NCI-H2029 treated with DMSO at 0.1 percent for 48 hours (cell line): ENCODE measurements at places on chromosomes 7 and 10.

DNA sequence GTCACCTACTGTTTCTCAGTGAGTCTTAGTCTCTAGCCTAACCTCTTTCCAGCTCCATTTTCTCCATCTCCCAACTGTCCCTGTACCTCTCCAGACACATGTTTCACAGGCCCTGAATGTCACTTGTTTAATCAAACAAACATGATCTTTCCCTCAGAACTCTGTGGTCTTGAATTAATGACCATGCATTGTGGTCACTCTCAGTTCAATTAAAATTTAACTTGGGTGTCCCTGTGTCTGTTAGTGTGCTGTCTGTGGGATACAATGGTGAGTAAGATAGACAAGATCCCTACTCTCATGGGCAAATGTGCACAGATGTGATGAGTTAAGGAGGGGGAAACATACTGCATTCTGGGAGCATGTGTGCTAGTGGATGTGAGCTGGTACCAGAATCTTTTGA, 65.0 kb downstream of the RBM33 start:
- no peak for DNase-seq

DNA sequence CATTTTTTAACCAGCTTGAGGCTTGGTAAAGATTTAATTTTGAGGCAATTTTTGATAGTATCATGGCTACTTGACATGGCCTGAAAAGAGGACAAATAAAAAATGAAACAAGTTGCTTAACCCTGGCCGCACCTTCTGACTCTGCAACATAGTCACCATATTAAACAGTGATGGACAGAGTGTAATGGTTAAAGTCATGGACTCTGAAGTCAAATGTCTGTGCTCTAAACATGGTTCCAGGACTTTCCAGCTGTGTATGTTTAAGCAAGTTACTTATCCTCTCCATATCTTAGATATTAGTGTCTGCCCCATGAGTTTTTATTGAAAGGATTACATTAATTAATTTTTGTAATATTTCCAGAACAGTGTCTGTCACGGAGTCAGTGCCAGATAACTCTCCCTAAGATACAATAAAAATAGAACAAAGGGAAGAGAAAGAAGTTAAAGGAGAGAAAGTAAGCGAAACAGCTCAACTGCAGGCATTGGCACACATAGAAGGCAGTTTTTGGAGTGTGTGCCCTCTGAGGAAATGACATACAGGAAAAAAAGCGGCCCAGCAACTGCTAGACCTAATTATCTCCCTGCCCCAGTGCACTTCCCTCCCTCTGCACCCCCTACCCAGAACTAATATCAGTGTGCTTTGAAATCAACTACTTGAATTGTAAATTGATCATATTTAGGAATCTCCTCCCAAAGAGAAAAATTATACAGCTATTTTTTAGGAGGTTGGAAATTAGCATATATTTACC, 65.3 kb downstream of the MACC1 start:
- no peak for DNase-seq

DNA sequence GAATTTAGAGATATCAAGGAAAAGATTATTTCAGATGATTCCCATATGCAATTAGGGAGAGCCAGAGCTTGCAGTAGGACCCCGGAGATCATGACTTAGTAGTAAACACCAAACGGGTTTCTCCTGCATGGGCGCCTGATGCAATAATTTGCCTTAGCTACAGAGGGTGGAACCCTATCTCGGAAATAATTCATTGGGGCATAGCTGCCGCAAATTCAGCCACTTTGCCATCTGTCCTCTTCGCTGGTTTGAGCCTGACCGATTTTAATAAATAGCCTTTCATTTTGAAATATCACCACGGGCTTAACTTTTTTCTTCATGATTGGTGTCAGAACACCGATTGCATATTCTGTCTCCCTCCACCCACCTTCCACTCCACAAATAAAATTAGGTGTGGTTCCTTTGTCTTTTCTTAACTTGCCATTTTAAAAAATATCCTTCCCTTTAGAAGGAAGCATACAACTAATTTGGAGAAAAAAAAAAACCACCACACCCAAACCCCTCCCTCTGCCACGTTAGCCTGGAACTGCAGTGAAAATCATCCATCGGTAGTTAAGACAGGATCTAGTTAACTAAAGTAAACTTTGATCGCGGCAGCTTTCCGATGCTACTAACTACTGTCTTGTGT, 1.4 kb downstream of the GARS1 start:
- peak; percentile 8 for DNase-seq

GRCh38 chr7:8491106-8491505, 57.7 kb downstream of the NXPH1 start:
- no peak for DNase-seq

GRCh38 chr7:107638594-107638993, 22.0 kb upstream of the SLC26A4 start:
- no peak for DNase-seq

- DNase-seq: no peak
Measured at GRCh38 chr7:16345979-16346958, 75.1 kb downstream of the CRPPA start.

DNA sequence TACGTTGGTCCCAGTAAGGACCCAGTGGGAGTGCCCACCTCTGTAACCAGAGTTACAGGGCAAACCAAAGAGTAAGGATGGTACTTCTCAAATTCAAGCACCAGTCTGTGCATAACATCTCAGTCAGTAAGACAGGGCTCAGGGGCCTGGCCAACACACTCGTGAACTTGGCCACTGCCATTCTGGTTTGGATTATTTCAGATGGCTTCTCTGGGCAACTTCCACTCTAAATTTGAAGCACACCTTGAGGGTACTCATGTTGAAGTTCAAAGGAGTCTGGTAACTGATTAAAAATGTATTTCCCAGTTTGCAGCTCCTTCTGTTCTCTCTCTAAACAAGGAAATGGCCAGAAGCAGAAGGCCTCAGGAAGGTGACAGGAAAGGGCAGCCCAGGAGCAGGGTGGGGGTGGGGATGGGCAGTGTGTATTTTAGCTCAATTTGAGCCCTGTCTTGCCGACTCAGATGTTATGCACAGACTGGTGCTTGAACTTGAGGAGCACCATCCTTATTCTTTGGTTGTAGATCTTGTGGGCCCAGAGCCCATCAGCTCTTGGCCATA, 107.3 kb upstream of the GLI3 start:
- DNase-seq: no peak

GRCh38 chr7:104838537-104839299, 175.3 kb upstream of the KMT2E start:
- DNase-seq: no peak

- DNase-seq: no peak
Measured at GRCh38 chr10:127990846-127991542, 84.1 kb downstream of the PTPRE start.

DNA sequence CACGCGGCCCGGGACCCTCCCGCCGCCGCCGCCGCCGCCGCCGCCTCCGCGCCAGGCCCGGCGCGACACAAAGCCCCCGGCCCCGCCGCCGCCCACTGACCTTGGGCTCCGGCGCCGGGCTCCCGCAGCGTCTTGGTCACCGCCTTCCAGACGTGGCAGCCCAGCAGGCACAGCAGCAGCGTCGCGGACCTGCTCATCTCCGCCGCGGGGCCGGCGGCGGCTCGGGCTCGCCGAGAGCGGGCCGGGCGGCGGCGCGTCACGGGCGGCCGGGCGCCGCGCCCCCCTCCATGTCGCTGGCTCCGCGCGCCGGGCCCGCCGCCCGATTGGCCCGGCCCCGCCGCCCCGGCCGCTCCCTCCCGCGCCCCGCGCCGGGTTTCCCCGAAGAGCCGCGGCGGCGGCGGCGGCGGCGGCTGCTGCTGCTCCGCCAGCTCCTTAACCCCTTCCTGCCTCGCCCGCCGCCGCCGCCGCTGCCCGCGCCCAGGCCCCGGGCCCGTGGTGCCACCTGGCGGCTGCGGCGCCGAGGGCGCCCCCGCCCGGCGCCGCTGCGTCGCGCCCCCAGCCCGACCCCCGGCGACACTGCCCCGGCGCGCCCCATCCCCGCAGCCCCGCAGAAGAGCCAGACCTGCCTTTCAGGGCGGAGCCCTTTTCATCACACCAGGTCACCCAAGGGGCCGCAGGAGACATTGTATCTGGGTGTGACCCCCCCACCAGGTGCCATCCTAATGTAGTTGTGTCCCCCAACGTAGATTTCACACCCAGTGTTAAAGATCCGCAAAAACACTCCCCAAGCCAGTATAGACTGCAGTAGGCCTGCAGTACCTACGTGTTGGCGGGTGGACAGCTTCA, at the start of gene FAM171A1:
Gene FAM171A1, minus strand, starts transcription at position 434 of the 846 bp plus-strand sequence. Its CDS starts 237 bp downstream, at position 197.
- no peak for DNase-seq

GRCh38 chr10:44416021-44416771, 31.3 kb upstream of the CXCL12 start:
- no peak for DNase-seq

- DNase-seq: no peak
Measured at GRCh38 chr10:30092151-30092790, 32.9 kb upstream of the JCAD start.

GRCh38 chr10:77835669-77836086, 90.9 kb downstream of the DLG5 start:
- DNase-seq: no peak

DNA sequence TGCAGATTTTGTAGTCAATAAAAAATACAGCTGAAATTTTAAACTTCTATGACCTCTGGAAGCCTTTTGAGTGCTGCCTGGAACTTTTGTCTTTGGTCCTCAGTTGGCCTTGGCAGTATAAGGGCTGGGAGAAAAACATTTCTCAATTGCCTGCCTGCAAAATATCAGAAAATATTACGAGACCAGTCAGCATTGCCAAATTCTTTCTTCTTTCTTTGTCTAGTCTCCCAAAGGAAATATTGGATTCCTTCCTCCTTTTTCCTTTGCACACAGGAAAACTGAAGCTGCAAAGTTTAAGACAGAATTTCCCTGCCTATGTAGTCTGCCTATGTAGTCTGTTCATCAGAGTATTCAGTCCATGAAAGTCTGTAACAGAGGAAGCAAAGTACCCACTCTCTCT, 95.9 kb downstream of the CHRM2 start:
- no peak for DNase-seq

DNA sequence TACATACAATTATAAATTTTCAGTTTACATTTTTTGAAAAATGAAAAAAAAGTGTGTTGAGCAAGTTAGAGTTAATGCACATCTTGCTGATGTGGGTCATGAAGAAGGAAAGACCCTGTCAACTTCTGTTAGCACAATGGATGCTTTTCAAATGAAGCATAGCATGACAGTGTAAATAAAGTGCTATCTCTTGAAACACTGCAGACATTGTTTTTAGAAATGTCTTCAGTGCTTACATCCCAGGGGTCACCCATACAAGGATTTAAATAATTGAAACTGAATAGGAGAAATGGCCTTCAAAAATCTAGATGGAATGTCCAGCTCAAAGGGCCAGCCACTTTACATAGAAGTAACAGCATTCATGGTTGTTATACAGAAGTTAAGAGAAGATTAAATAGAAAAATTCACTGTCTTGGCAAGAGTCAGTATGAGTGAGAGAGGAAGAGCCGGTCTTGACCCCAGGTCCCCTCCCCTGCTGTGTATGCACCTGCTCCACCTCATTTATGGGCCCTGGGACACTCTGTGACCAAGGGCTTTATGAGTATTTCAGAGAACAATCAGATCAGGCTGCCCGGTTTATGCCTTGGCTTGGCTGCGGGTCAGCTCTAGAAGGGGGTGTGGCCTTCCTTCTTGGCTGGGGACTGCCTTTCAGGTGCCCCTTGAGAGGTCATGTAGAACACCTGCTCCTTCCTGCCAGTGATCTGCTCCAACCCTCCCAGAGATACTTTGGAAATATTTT, 237.7 kb upstream of the TMEM72 start:
- peak; percentile 61 for DNase-seq

GRCh38 chr10:110803830-110804338, 67.8 kb upstream of the PDCD4 start:
- DNase-seq: no peak

DNA sequence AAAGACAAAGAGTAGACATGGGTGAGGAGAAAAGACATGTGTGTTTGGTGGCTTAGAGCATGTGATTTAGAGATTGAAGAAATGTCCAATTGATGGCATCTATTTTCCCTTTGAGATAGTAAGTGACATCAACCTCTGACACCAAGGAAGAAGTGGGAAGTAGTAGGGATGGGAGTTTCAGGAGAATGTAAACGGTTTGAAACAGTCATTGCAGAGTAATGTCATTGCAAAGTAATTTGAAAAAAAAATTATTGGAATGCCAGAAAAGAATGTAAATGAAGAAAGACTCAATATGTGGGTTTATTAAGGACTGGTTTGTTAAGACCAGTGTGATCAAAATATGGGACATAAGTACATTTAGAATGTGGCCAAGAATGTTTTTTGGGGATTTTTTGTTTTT, 26.6 kb downstream of the GNG11 start:
- DNase-seq: no peak

DNA sequence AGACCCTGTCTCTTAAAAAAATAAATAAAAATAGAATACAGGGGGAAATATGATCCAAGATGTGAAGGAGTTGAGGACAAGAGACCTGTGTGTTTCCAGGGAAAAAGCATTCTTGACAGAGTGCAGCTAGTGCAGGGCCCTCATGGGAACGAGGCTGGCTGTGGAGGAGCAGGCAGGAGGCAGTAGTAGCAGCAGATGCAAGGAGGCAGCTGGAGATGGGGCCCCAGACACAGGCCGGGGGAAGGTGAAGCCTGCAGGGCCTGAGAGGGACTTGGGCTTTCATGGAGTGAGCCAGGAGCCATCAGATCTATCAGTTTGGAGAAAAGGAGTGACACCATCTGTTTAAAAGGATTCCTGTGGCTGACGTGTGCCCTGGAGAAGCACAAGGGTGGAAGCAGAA, 71.4 kb upstream of the ZNF438 start:
- no peak for DNase-seq

DNA sequence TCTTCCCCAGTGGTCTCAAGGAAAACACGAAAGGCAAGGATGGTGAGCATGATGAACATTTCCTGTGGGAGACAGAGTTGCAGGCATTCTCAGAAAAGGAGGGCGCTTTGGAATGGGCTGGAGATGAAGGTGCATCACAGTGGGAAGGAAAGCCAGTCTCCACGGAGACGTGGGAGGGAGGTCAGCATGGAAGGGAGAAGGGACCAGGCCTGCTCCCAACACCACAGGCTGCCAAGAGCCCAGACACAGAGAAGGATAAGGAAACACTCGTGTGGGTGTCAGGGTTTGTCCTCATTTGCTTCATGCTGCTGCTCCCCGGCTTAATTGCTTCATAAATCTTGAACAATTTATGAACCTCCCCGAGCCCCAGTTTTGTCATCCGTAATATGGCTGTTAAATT, 231.5 kb upstream of the ZNF32 start:
- no peak for DNase-seq

DNA sequence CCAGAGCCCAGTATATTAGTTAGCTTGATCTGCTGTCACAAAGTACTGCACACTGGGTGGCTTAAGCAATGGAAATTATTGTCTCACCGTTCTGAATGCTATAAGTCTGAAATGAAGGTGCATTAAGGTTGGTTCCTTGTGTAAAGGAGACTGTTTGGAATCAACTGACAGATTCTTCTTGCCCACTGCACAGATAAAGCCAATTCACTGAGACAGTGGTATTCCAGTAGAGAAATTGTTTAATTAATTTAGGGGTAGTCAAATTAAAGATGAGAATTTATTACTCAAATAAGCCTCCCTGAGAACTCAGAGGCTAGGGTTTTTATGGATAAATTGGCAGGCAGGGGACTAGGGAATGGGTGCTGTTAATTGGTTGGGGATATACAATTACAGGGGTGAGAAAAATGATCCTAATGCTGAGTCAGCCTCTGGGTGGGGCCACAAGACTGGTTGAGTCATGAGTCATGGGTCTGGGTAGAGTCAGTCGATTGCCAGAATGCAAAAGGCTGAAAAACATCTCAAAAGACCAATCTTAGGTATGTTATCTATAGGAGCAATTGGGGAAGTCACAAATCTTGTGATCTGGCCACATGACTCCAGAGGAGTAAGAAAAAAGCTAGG, 23.5 kb upstream of the SAMD9L start:
- no peak for DNase-seq

GRCh38 chr7:50449501-50449880, 659 bp downstream of the FIGNL1 start:
- DNase-seq: no peak
